ENCODE measurements at places on chromosomes 11 and 22. TPM values are rescaled to one million over a fixed set of nuclear protein-coding genes. Genes with fewer than 3 reads are reported as not detected.

The SCUBE2 gene
- 1.3 TPM for polyA plus RNA-seq

The TENM4 gene
- 5.5 TPM for polyA plus RNA-seq

The USP2 gene
- 0.32 TPM for polyA plus RNA-seq

The SYTL2 gene
- 169 TPM for polyA plus RNA-seq

The FAM118B gene
- 36.7 TPM for polyA plus RNA-seq

The PLAAT3 gene
- polyA plus RNA-seq = 8.1 TPM

Data from AG04450 (cell line).